ENCODE measurements at places on chromosomes 12 and 14.
A peak's percentile ranks its signal among the peaks of the same experiment; 100 is the strongest.

GRCh38 chr12:90959538-90960139 is 4.7 kb upstream of the CCER1 start:
- no peak for DNase-seq

DNA sequence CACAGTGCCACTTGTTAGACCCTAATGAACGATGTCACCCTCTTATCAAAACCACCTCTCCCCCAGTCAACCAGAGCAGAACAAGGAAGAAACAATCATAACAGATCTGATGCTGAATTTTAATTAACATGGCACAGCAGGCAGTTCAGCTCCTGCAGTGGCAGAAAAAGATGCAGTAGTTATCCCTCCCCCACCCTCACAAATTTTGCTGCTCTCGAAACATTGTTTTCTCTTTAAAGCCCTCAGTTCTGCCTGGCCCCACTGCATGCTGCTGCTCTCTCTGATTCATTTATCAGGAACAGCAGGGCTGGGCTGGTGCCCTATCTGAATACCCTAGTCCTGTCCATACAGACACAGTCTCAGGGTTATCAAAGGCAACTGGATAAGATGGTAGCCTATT is 12.2 kb downstream of the CCDC175 start:
- DNase-seq, result no peak

GRCh38 chr14:66643344-66643743 is 135.4 kb downstream of the GPHN start:
- DNase-seq, result no peak

GRCh38 chr14:76919431-76920330 is 93.5 kb downstream of the LRRC74A start:
- peak; percentile 72 for DNase-seq

GRCh38 chr14:52006361-52006760 is 17.0 kb downstream of the RTRAF start:
- no peak for DNase-seq

Data from hypothalamus (tissue), 51 donors.